SHP77 (cell line): ENCODE measurements at places on chromosomes 7 and 10.

GRCh38 chr7:46927131-46927810 lies 654.6 kb downstream of the TNS3 start:
- no peak for DNase-seq

DNA sequence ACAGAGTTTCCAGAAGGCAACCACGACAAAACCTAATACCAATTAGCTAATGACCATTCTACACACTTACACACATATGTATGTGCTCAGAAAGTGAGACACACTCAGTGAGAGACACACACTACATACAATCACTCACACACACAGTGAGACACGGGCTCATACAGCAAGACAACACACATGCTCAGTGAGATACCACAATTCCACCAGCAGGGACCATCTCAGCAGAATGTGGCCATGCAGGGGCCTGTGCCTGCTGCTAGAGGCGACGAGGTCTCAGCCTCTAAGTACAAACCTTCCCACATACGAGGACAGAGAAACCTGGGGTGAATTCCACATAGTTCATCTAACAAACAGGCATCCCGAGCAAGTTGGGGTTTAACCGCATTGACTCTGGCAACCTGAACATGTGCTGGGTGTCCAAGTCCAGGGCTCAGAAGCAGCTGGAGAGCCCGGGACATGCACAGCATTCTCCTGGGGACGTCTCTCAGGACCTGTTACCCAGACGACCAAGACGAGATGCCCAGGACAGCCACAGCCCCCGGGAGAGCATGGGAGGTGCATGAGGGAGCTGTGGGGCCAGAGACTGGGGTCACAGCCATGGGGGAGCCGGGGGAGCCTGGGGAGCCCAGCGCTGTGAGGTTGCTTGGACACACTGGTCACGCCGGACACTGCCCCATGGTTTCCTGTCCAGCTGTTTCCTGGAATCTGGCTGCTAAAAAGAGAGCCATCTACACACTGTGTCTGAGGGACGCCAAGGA lies 523.6 kb downstream of the PTPRN2 start:
- no peak for DNase-seq

- DNase-seq, result peak; percentile 87
Observed at GRCh38 chr7:95596198-95597063, at the start of gene PDK4. Gene PDK4, minus strand, starts transcription at chr7:95596516. Its CDS starts 223 bp downstream, at chr7:95596293.

- DNase-seq, result no peak
Observed at GRCh38 chr10:91049296-91049987, 128.6 kb upstream of the ANKRD1 start.

- no peak for DNase-seq
Observed at GRCh38 chr10:100534726-100535125, 1.0 kb upstream of the HIF1AN start.

GRCh38 chr10:2620827-2621521 lies 446.4 kb upstream of the PFKP start:
- no peak for DNase-seq

- no peak for DNase-seq
Observed at GRCh38 chr10:71266147-71266917, 52.7 kb upstream of the SLC29A3 start.
